ENCODE measurements at places on chromosomes 13 and 19.

DNA sequence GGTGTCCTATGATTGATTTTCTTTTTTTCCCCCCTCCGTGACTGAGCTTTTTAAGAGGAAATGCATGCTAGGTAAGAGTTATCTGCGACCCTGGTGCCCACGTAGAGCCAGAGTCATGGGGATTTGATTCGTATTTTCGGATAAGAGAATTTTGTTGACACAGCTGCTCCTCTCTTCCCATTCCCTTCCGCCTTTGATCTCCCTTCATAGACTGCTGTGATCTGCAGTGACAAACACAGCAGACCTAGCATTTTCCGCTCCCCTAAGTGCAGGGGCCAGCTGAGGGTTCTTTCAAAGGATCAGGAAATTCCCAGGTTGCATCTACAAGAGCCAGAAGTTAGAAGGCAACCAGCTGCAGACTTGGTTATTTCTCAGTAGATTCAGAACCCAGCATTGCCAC, 70.5 kb downstream of the ZNF568 start:
- DNase-seq, result no peak

DNA sequence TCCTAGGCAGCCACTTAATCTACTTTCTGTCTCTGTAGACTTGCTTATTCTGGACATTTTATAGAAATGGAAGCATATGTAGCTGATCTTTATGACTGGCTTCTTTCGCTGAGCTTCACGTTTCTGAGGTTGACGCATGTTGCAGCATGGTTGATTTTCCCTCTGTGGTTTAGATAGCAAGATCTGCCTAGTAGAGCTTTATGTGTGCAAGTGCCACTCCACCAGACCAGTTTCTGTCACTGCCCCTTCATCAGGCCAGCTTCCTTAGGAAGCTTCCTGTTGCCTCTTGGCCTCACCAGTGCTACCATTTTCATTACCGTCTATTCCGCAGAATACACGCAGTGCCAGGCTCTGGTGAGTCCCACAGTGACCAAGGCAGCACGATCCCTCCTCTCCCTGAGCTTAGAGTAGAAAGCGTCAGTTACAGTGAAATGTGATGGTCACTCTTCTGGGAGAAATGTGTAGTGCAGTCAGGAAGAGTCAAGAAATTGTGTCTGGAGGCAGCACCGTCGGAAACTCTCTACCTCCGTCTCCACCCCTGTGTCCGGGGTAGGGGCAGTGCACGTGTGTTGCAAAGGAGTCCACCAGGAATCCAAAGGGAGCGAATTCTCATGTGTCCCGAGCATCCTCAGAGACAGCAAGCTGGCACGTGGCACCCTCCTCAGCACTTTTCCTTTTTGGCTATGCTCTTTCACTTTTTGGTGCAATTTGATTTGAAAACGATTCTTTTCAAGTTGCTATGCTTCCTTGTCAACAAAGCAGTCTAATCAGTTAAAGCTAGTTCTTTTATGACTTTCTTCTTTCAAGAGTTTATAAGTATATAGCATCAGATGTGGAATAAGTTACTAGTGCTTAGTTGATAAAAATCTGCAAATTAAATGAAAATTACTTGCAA, 45.4 kb upstream of the GPR183 start:
- DNase-seq, result no peak

DNA sequence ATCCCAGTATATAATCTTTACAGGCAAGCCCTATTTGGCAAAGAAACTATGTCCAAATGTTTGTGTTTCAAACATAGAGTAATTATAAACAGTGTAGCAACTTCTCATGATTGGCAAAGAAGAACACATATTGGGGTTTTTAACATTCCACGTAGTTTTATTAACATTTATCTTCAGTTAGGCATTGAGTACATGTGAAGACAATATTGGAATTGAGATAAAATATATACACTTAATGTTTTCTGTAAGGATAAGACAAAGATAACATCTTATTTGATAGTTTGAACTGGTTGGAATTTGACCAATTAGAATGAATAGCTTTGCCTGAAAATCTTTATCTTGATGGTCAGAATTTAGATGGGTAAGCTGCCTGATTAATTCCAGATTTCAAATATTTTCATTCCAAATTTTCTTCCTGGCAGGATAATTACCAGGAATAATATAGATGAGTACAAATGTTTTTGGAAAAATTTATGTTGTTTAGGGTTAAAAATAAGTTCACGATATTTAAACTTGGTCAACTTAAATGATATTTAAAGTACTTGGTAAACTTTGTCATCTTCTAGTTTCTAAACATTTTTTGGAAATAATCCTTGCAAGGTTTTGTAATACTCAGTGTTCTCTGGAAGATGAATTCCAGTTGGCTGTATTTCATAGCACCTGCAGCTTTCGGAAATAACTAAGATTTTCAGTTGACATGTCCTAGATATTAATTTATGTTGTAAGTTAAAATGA, 536.5 kb upstream of the SPRY2 start:
- DNase-seq, result no peak

DNA sequence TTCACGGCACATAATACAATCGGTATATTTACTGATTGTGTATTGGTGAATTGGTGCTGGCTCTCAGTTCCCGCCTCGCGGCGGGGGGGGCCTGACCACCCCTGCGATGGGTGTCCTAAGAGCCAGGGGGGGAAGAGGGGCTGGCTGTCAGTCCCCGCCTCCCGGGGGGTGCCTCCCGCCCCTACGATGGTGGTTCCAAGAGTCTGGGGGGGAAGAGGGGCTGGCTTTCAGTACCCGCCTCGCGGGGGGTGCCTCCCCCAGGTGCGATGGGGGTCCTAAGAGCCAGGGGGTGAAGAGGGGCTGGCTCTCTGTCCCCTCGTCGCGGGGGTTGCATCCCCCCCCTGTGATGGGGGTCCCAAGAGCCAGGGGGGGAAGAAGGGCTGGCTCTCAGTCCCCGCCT, 2321.8 kb upstream of the PCDH20 start:
- DNase-seq, result no peak

GRCh38 chr19:51071095-51071405, 6.2 kb upstream of the KLK13 start:
- DNase-seq, result no peak

- no peak for DNase-seq
Measured at GRCh38 chr13:41200126-41200525, 5.8 kb upstream of the KBTBD7 start.

DNA sequence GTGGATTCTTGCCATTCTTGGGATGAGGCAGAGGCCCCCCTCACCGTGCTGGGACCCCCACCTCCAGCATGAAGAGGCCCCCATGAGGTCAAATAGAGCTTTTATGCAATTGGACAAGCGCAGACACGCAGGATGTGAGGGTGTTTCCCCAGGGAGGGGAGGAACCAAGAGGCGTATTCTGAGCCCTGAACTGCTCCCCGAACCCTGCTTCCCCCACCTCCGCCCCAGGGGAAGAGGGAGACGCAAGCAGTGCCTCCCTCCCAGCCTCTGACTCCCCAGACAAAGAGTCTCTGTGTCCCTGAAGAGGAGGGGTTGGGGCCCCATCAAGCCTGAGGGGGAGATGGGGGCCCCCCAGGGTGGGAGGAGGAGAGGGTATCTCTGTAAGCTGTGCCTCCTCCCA, 1.3 kb upstream of the RDH8 start:
- DNase-seq, result no peak

DNA sequence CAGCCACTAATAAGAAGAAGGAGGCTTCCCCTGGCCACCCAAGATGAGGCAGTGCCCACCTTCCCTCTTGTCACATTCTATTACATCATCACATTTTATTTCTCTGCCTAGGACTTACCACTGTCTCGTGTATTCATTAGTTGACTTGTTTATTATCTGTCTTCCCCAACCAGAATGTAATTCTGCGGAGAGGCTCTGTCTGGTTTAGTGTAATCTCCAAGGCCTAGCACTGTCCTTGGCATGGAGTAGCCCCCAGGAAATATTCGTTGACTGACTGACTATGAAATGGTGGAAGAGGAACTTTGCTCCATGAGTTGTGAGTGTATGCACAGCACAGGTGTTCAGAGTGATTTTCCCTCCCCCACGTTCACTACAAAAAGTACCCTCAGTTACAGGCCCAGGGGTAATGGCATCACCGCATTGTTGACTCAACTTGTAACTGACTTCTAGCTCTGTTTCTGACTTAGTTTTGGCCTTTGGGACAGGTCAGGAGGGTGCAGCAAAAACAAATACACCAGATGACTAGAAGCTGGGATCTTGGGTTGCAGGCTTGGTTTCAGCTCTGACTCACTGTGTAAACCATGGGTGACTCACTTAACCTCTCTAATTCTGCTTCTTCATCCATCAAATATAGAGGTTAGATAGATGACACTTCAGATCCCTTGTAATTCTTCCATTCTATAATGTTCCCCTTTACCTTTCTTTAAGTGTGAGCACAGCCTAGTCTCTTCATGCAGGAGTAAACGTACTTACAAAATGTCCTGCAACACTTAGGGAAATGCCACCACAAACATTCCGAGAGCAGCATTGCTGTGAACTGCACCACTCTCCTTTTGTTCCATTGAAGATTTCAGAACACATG, 229.7 kb downstream of the KCNRG start:
- no peak for DNase-seq

DNA sequence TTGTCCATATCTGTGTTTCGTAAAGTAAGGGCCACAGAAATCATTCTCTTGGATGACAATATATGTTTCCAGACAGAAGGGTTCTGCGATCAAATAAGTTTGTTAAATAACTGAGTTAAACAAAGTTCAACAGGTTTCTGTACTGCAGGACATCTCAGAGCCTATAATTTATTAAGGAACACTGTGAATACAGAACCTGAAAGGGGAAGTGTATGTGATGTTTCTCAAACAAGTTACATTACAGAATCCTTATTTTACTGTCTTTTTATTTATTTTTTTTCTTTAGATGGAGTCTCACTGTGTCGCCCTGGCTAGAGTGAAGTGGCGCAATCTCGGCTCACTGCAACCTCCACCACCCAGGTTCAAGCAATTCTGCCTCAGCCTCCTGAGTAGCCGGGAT, 55.4 kb upstream of the GTF2F2 start:
- DNase-seq, result no peak

DNA sequence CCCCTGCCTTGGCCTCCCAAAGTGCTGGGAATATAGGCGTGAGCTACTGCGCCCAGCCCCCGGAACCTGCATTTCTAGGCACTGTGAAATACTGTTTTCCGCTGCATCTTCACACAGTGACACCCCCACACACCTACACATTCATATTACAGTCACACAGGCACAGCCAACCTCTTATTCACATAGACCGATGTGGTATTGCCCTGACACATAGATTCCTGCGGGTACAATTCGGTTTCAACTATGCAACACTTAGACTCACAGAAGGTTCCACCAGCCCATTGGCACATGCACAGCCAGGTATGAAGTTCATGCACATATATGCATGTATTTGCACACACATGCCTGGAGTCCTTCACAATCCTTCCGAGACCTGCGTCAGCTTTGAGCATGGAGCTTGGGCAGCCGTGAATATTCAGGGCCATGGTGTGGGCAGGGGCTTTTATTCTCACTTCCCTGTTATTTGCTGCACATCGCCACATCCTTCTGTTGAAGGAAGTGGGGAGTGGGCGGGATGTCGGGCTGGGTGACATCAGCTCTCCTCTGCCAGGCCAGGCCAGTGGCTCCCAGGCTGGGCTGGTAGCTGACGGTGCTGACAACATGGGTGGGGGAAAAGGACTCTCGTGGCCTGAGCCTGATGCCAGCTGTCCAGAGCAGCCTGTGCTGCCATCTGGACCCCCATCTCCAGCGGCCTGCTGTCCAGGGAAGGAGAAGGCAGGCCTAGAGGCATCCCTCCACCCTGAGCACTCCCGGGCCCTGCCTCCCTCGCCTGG, 5.4 kb upstream of the CDC37 start:
- DNase-seq, result no peak

DNA sequence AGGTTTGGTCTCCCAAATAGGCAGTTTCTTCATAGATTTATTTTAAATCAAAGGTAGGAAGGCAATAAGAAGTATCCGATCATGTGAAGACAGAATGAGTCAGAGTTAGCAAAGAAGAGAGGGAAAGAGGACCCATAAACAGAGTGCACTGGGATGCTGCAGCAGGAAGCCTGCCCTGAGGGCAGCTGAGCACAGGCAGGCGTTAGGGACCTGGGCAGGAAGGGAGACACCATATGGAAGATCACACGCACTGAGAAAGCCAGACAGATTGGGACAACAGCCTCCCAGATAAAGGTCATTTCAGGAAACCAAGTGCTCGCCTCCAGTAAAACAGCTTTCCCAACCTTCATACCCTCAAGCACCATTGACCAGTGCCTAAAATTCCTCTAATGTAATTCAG, 598.0 kb downstream of the EFNB2 start:
- no peak for DNase-seq

DNA sequence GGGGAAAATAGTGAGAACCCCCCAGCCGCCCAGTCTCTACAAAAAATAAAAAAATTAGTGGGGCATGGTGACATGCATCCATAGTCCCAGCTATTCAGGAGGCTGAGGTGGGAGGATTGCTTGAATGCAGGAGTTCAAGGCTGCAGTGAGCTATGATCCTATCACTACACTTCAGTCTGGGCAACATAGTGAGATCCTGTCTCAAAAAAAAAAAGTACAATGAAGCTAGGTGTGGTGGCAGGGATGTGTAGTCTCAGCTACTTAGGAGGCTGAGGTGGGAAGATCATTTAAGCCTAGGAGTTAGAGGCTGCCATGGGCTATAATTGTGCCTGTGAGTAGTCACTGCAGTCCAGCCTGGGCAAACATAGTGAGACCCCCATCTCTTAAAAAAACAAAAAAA, 8.9 kb downstream of the PCCA start:
- DNase-seq, result no peak

DNA sequence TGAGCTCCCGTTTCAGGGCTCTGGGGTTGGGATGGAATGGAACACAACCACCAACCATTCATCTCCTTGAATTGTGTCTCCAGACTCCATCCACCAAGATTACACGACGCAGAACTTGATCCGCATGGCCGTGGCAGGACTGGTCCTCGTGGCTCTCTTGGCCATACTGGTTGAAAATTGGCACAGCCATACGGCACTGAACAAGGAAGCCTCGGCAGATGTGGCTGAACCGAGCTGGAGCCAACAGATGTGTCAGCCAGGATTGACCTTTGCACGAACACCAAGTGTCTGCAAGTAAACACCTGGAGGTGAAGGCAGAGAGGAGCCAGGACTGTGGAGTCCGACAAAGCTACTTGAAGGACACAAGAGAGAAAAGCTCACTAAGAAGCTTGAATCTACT, 15.5 kb downstream of the FCAR start:
- no peak for DNase-seq

GRCh38 chr19:55227241-55228014, 1.1 kb downstream of the TMEM86B start:
- DNase-seq, result no peak

- no peak for DNase-seq
Measured at GRCh38 chr19:58394821-58395219, 636 bp upstream of the RNF225 start.

DNA sequence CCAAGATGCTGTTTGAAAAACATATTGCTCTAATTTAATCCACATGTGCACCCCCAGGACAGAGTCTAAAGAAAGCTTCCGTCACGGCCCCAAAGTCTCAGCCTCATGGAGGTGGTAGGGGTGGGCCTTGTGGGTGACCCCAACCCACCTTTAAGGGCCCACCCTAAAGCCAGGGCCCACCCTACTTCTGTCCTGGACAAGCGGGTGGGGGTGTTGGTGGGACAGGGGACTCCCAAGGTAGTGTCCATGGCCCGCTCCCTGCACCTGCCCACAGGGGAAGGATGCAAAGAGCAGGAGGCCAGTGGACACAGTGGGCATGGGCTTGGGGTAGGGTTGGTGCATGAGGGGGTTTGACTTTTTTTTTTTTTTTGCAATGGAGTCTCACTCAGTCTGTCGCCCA, 66.8 kb downstream of the KCTD15 start:
- no peak for DNase-seq

All from right renal pelvis (tissue), 4 donors.